ENCODE measurements at places on chromosomes 3 and 15. TPM values are rescaled to one million over a fixed set of nuclear protein-coding genes. Genes with fewer than 3 reads are reported as not detected.

The MESP2 gene
- not detected for total RNA-seq

The COL6A6 gene
- total RNA-seq, result 0.18 TPM

The SEMA3B gene
- total RNA-seq, result 3.4 TPM

The TGM4 gene
- total RNA-seq, result not detected

The GOLGA6A gene
- total RNA-seq, result not detected

The FBXL22 gene
- total RNA-seq, result not detected

The ADIPOQ gene
- not detected for total RNA-seq

The ETV5 gene
- total RNA-seq, result 30.6 TPM

The AP3B2 gene
- not detected for total RNA-seq

Measured in cardiac atrium fibroblast (primary cell).